Right renal pelvis (tissue), 4 donors: ENCODE measurements at places on chromosomes 1 and 21. TPM values are rescaled to one million over a fixed set of nuclear protein-coding genes. Genes with fewer than 3 reads are reported as not detected.

Gene YY1AP1
- 74.5 TPM for polyA plus RNA-seq

Gene CFAP74
- 0.69 TPM for polyA plus RNA-seq

Gene MPZL1
- polyA plus RNA-seq: 142 TPM

DNA sequence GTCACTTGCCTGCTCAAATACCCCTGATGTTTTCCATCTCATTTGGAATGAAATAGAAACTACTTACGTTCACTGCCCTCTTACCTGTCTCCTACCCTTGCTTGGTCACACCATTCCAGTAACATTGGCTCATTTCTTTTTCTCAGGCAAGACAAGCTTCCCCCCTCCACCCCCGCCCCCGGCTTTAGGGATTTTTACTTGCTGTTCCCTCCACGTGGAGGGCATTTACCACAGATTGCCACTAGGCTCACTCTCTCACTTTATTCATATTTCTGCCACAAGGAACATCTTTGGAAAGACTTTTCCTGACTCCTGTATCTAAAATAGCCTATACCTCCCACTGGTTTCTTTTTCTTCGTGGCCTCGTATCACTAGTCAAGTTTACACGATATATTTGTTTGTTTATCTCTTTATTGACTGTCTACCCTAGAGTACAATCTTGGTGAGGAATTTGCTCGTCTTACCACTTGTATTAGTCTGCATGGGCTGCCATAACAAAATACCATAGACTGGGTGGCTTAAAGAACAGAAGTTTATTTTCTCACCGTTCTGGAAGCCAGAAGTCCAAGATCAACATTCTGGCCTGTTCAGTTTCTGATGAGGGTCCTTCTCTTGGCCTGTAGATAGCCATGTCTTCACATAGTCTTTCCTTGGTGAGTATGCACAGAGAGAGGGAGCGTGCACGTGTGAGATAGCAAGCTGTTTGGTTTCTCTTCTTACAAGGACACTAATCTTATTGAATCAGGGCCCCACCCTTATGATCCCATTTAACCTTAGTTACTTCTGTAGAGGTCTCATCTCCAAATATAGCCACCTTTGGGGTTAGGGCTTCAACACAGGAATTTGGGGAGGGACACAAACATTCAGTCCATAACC lies 126.2 kb downstream of the NRDC start:
- no peak for DNase-seq

GRCh38 chr1:98949621-98950020 lies 55.0 kb downstream of the PLPPR5 start:
- DNase-seq: no peak

DNA sequence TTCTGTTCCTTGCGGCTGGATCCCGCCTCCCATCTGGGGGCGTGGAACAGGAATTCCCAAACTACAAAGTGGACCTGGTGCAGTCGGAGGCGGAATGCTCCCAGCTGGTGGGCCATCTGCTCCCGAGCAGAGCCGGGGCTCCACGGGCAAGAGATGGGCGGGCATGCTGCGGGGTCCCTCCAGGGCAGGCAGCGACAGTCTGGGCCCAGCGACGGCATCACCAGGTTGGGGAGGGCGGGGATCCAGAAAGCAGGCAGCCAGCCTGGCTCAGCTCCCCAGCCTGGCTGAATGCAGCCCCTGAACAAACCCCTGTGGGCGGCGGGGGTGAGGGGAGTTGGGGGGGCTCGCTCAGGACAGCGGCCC lies 3.6 kb downstream of the MEGF6 start:
- DNase-seq: no peak

- DNase-seq: no peak
These were observed 8.8 kb upstream of the CAMK2N1 start for GRCh38 chr1:20494609-20495311.

Gene GPR25
- polyA plus RNA-seq: not detected

GRCh38 chr1:167924543-167925231 lies 10.8 kb upstream of the ADCY10 start:
- no peak for DNase-seq

DNA sequence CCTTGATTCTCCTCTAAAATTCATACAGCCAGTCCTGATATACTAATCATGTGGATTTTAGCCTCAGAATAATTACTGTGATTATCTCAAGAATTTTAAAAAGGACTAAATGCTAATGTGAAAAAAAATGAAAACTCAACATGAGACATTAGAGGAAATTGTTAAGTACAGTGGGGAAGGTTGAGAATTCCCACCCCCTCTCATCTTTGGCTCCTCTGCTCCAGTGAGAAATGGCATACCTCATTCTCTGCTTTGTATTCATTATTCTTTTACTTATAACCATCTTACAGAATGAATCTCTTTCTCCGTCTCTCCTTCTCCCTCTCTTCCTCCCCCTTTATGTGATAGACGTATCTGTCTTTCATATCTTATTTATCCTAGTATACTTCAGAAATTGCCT lies 70.9 kb downstream of the DIRAS3 start:
- DNase-seq: no peak

GRCh38 chr1:83418558-83418957 lies 580.4 kb downstream of the TTLL7 start:
- DNase-seq: no peak

Gene GUCA2A
- not detected for polyA plus RNA-seq

GRCh38 chr1:234373959-234374254 lies 651 bp downstream of the COA6 start:
- no peak for DNase-seq
